Activated T-cell treated with anti-CD3 and anti-CD28 coated beads, Interleukin-2, amount 50 U/mL, for 48 hours (primary cell): ENCODE measurements at places on chromosomes 13 and 19.

DNA sequence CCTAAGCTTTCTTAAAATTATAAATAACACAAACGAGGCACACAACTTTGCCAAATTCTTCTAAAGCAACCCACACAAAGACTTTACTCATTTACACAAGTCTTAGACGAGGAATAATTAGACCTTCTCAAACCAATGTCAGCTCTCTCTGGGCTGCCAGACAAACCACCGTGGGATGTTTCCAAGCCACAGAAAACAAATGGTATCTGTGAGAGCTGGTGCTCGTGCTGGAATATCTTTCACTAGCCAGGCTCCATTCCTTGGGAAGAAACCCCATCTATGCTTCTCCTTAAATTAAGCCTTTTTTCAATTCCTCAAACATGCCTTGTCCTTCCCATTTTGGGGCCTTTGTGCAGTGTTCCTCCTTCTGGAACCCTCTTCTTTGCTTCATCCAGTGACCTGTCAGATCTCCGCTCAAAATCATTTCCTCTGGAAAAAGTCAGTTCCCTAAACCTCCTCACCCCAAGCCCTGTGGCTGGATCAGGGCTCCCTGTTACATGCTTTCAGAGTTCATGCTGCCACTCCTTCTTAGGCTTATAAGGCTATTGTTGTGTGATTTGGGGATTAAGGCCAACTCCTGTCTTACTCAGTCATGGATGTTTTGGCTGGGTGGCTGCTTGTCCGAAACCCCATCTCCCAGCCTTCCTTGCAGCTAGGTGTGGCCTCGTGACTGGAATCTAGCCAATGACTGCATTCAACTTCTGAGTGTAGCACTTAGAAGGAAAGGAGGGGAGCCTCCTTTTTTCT, 64.2 kb upstream of the GTF2F2 start:
- DNase-seq: peak; percentile 31

- DNase-seq: no peak
Measured at GRCh38 chr13:84843368-84843767, 955.9 kb downstream of the SLITRK6 start.

DNA sequence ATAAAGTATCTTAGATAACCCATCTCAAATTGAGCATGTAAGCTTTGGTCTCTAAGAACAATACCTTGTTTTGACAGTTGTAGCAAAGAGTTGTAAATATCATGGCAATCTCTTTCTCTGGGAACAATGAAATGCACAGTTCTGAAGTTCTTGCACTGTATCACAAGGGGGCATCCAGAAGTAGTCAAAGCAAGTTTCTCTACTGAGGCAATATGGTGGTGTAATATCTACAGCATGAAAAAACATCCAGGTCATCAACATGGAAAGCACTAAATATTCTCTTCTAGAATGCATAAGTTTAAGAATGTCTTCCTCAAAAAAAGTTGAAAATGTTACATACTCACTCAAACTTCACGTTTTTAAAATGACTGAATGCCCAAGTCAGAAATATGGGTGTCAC, 19.6 kb downstream of the MTMR6 start:
- DNase-seq: no peak

DNA sequence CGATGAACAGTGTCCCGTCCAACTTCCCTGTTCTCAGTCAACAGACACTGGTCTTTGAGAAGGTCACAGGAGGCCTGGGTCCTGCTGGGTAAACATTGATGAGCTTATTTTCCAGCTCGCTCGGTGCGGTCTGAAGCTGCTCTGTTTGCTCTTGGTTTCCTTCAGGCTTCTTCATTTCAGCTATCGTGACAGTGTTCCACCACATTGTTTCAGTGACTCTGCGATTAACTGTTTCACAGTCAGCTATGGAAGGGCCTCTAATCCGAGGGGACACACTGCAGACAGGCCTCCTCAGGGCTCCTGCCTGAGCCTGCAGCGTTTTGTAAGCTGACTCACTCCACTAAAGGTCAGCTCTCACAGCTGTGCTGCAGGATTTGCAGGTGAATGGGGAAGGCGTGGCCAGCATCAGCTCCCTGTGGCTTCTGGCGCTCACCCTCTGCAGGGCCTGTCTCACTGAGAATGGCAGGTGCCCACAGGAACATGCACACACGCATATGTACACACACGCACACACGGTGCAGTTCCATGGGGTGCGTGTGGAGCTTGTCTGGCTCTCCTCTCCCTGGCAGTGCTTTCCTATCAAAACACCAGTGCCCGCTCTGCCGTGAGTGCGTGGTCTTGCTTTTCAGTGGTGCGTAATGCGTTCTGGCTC, 62.9 kb upstream of the MCF2L start:
- DNase-seq: no peak

GRCh38 chr19:39680593-39680992, 23.7 kb upstream of the LGALS14 start:
- no peak for DNase-seq

GRCh38 chr19:32599736-32600157, 18.8 kb downstream of the PDCD5 start:
- DNase-seq: no peak

DNA sequence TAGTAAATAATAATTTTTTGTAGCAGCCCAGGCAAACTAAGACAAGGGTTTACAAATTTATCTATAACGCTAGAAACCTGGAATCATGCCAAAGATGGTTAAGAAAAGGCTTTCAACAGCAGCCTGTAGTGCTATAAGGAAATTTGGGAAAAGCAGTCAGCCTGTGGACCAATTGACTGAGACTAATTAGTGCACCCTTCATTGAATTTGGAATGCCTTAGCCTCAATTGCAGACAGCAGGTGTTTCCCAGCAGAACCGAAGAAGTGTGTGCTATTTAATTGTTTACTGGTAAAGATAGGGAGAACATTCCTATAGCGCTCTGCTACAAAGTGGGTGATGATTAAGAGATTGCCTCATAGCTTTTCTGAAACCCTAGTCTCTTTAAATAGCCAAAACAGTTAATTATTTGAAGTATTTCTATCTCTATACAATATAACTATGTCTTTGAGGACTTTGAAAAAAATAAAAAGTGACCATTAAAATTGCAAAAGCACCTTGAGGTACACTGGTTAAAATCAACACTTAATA, 1884.3 kb upstream of the PCDH20 start:
- no peak for DNase-seq

GRCh38 chr13:21938636-21939035, 267.8 kb downstream of the FGF9 start:
- no peak for DNase-seq

DNA sequence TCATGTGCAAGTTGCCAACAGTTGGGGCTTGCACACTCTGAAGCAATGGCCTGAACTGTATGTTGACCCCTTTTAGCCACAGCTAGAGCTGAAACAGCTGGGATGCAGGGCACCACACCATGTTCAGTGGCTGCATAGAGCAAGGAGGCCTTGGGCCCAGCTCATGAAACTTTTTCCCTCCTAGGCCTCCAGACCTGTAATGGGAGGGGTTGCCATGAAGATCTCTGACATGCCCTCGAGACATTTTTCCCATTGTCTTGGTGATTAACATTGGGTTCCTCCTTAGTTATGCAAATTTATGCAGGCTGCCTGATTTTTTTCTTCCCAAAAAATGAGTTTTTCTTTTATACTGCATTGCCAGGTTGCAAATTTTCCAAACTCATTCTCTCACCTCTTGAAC, 165.1 kb upstream of the PRR20A start:
- no peak for DNase-seq

GRCh38 chr19:3383121-3383722, 16.8 kb downstream of the NFIC start:
- DNase-seq: no peak

DNA sequence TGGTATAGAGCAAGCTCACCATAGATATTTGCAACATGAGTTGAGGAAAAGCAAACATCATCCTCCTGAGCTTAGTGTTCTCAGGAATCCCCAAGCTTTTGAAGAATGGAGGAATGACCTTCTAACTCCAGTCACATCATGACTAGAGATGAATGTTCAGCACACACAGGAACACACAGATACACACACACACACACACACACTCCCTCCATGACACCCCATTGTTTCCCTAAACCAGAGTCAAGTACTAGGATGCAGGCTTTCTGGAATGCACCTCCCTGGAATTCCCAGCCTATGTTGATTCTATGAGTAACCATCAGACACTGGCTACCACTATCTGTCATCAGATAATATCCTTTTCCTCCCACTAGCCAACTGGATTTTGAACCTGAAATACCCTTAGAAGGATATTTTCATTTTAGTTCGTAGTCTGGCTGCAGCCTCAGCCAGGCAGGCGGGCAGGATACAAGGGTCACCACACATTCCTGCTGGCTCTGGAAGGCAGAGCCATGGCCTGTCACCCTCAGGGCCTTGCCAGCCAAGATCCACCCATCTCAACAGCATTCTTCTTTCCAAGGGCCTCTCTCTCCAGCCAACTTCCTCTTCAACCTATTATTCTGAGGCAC, 162.4 kb downstream of the FOXO1 start:
- DNase-seq: no peak

GRCh38 chr19:11964496-11964857, 363 bp upstream of the ZNF763 start:
- DNase-seq: no peak

- no peak for DNase-seq
Measured at GRCh38 chr19:18363787-18364186, 22.2 kb upstream of the GDF15 start.

- no peak for DNase-seq
Measured at GRCh38 chr19:28606269-28607032, 606.5 kb downstream of the UQCRFS1 start.

DNA sequence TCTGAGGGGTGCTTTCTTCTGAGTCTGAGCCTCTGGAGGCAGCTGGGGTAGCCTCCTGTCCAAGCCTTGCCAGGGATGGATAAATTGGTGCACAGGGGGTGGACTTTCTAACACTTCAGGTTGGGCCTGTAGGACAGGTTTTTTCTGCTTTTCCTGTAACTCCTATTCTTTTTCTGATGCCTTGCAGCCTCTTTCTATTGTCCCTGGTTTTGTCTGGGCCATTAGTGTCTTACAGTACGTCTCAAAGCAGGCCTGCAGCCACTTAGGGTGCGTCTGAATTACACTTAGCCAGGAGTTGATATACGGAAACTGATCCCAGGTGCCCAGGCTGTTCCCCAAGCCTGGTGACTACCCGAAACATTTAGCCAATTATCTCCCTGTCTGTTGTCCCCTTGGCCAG, 213.3 kb upstream of the HTR2A start:
- DNase-seq: no peak

- no peak for DNase-seq
Measured at GRCh38 chr19:37943480-37943879, 36.5 kb downstream of the SIPA1L3 start.

- no peak for DNase-seq
Measured at GRCh38 chr19:3750211-3750610, 11.3 kb downstream of the APBA3 start.

DNA sequence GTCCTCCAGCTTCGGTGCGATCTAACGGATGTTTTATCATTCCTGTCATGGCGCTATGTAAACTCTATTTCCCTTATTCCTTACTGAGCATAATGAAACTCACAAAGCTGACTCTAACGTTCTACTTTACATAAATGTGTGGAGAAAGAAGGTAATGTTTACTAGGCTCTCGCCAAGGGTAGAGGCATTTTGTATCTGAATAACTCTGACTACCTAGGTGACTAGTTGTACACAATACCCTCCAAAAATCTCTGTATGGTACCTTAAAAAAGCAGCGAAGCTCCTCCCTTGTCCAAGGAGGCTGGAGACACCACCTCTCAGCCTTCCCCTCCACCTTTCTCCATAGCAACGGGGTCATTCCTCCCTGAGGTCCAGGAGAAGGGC, 316 bp upstream of the ZNF530 start:
- DNase-seq: no peak

GRCh38 chr13:25168790-25169189, 3.3 kb downstream of the AMER2 start:
- DNase-seq: no peak

DNA sequence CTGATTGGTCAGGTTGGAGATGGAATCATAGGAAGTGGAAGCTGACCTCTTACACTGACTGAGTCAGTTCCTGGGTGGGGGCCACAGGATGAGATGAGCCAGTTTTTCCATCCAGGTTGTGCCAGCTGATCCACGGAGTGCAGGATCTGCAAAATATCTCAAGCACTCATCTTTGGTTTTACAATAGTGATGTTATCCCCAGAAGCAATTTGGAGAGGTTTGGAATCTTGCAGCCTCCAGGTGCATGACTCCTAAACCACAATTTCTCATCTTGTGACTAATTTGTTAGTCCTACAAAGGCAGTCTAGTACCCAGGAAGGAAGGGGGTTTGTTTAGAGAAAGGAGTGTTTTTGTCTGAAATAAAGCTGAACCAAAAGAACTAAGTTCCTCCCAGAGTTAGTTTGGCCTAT, 212.8 kb downstream of the SLITRK6 start:
- no peak for DNase-seq

GRCh38 chr13:44854313-44855060, 134.8 kb downstream of the NUFIP1 start:
- no peak for DNase-seq

- no peak for DNase-seq
Measured at GRCh38 chr13:25463496-25463895, 91.7 kb downstream of the ATP8A2 start.

GRCh38 chr13:80873589-80873988, 532.7 kb upstream of the SPRY2 start:
- peak; percentile 17 for DNase-seq

GRCh38 chr19:22935151-22935550, 67.8 kb downstream of the ZNF728 start:
- no peak for DNase-seq

DNA sequence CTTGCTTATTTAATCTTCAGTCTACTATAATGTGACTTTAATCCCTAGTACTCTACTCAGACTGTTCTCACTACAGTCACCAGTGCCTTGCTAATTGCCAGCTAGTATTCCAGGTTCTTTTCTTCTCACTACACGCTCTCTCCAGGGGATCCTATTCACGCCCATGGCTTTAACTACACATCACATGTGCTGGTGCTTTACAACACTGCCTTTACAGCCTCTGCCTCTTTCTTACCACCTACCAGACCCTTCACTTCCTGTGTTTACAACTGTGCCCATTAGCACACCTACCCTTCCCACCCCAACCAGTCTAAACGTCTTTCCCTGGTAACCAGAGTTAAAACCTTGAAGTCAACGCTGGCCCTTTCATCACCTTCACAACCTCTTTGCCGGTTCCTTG, 249.5 kb downstream of the DNAJC15 start:
- DNase-seq: no peak

DNA sequence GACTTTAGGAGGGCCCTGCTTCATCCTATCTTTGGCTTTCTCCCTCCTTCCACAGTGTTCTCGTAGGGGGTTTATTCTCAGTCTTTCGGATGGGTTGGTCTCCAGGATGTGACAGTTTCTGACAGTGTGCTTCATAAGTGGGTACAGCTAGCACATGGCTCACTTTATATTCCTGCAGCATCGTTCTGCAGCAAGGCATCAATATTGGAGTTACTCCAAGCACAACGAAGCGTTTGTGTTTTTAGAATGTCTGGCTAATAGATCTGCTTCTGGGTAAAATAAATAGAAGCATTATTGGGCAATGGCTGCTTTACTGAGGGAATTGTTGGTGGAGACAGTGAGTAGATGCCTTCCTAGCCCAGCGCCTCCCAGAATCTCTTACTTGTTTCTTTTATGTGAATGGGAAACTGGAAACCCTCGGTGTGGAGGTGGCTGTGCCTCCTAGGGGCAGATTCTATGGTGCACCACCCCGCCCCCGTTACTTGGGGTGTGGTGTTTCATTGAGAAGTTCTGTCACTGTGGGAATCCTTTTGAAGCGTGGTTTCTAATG, 2.0 kb downstream of the FARP1 start:
- no peak for DNase-seq
